ENCODE measurements at places on chromosomes 13 and 19. TPM values are rescaled to one million over a fixed set of nuclear protein-coding genes. Genes with fewer than 3 reads are reported as not detected.

DNA sequence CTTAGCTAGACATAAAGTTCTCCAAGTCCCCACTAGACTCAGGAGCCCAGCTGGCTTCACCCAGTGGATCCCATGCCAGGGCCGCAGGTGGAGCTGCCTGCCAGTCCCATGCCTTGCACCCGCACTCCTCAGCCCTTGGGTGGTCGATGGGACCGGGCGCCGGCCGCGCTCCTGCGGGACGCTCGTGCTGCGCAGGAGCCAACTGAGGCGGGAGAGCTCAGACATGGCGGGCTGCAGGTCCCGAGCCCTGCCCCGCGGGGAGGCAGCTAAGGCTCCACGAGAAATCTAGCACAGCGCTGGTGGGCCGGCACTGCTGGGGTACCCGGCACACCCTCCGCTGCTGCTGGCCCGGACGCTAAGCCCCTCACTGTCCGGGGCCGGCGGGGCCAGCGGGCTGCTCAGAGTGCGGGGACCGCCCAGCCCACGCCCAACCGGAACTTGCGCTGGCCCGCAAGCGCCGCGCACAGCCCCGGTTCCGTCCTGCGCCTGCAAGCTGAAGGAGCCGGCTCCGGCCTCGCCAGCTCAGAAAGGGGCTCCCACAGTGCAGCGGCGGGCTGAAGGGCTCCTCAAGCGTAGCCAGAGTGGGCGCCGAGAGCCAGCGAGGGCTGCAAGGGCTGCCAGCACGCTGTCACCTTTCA, 5.8 kb downstream of the PARP4 start:
- no peak for DNase-seq
- H3K27ac ChIP-seq, result no peak overlapping the region
- H3K27me3 ChIP-seq, result no peaks in the 10 kb centered on the region

- H3K27ac ChIP-seq, result no peak overlapping the region
- H3K4me3 ChIP-seq, result no peak overlapping the region
- H3K36me3 ChIP-seq, result peaks cover 84% of the 10 kb centered on the region
- H3K27me3 ChIP-seq, result no peaks in the 10 kb centered on the region
- DNase-seq, result no peak
Observed at GRCh38 chr19:39471756-39472536, 8.7 kb upstream of the TIMM50 start.

DNA sequence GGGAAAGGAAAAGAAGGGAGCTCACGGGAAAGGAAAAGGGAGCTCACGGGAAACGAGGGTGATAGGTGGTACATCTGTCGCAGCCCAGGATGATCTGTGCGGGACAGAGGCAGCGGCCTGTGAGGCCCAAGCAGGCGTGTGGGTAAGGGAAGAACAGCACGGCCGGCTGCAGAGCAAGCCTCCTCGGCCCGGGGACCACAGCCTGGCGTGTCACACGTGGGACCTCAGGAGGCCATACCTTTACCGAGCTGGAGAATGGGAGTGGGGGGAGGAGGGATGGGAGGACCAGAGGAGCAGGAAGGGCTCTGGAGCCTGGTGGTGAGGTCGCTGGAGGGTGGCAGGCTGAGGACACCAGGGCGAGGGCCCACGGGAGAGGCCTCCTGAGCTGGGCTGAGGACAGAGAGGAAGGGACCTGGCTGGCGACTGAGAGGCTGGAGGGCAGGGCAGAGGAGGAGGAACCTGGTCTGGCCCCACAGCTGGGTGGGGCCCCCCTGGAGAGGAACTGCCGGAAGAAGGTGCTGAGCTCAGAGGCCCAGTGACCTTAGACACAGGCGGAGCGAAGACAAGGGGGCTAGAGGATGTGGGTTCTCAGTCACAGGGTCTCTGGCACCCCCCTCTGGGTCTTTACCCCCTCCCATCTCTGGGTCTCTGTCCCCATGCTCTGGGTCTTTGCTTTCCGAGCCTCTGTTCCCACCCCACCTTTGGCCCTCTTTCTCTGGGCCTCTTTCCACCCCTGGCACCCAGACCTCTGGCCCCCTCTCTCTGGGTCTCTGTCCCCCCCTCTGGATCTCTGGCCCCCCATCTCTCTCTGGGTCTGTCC, 2.9 kb upstream of the FTL start:
- H3K27ac ChIP-seq, result peak overlapping the region; percentile 25
- H3K4me1 ChIP-seq, result peaks cover 48% of the 10 kb centered on the region
- DNase-seq, result no peak
- no peaks in the 10 kb centered on the region for H3K27me3 ChIP-seq

The ZNF221 gene
- 1.0 TPM for polyA plus RNA-seq

- no peak for DNase-seq
- no peaks in the 10 kb centered on the region for H3K27me3 ChIP-seq
- no peaks in the 10 kb centered on the region for H3K4me1 ChIP-seq
- H3K4me3 ChIP-seq, result no peak overlapping the region
Observed at GRCh38 chr13:102097708-102098107, 304.1 kb downstream of the FGF14 start.

GRCh38 chr13:106440866-106441265, 94.6 kb downstream of the EFNB2 start:
- H3K4me3 ChIP-seq, result no peak overlapping the region
- no peak for DNase-seq
- H3K27me3 ChIP-seq, result no peaks in the 10 kb centered on the region
- no peak overlapping the region for H3K27ac ChIP-seq
- H3K4me1 ChIP-seq, result no peaks in the 10 kb centered on the region

DNA sequence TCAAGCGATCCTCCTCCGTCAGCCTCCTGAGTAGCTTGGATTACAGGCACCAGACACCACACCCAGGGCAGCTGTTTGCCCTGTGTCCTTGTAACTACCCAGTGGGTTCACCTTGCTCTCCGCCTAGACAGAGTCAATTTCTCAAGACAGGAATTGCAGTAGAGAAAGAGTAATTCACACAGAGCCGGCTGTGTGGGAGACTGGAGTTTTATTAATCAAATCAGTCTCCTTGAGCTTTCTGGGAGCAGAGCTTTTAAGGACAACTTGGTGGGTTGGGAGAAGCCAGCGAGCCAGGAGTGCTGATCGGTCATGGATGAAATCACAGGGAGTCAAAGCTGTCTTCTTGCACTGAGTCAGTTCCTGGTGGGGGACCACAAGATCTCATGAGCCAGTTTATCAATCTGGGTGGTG, 20.6 kb upstream of the ADGRE1 start:
- no peak for DNase-seq
- H3K36me3 ChIP-seq, result no peaks in the 10 kb centered on the region
- H3K27me3 ChIP-seq, result no peaks in the 10 kb centered on the region
- peaks cover 18% of the 10 kb centered on the region for H3K4me1 ChIP-seq
- no peak overlapping the region for H3K4me3 ChIP-seq

GRCh38 chr13:49246850-49247642, 679 bp upstream of the CDADC1 start:
- no peak for DNase-seq
- H3K27me3 ChIP-seq, result no peaks in the 10 kb centered on the region
- H3K4me3 ChIP-seq, result peak overlapping the region; percentile 89

DNA sequence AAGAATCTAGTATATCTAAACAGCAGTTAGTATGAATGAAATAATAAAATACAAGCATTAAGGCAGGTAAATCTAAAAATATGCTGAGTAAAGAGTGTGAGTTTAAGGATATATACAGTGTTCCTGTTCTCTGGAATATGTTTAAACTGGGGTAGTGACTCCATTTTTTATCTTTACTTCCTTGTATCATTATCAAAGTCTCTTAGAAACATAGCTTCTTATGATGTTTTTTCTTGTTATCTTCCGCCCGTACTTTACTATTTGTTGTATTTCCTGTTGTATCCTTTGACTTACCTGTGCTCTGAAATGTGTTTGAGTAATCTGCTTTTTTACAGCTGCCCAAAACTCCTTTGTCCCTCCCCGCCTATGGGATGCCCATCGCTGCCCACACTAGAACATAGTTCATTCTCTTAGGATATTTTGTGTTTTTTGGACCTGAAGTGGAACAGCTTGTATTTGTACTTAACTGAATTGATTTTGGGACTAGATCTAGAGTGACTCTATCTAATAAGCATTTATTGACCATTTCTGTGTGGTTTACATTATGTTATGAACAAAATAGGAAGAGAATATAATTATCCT, 80.8 kb downstream of the PDS5B start:
- H3K36me3 ChIP-seq, result no peaks in the 10 kb centered on the region
- no peak overlapping the region for H3K4me3 ChIP-seq
- no peak for DNase-seq
- no peaks in the 10 kb centered on the region for H3K4me1 ChIP-seq
- H3K27ac ChIP-seq, result no peak overlapping the region

DNA sequence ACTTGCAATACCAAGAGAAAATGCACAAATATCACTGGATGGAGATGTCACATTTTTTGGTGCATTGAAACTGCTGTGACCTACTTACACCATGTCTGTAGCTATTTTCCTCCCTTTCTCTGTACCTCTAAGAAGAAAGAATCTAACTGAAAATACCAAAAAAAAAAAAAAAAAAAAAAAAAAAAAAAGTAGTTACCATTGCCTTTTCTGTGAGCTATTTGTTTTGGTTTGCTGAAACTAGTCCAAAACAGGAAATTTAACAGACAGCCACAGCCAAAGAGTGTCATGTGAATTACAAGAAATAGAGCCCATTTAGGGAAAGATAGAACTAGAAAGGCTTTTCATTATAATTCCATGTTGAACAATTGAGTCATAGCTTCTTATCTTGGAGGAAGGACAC, 37.3 kb downstream of the TNFSF13B start:
- no peak overlapping the region for H3K27ac ChIP-seq
- H3K4me1 ChIP-seq, result peaks cover 26% of the 10 kb centered on the region
- H3K36me3 ChIP-seq, result no peaks in the 10 kb centered on the region

- H3K27ac ChIP-seq, result no peak overlapping the region
- peaks cover 26% of the 10 kb centered on the region for H3K36me3 ChIP-seq
- no peak overlapping the region for H3K4me3 ChIP-seq
- no peaks in the 10 kb centered on the region for H3K27me3 ChIP-seq
Observed at GRCh38 chr13:113969311-113969972, 4.4 kb downstream of the C13orf46 start.

GRCh38 chr13:48160606-48161278, 65.8 kb upstream of the MED4 start:
- no peaks in the 10 kb centered on the region for H3K27me3 ChIP-seq
- H3K36me3 ChIP-seq, result no peaks in the 10 kb centered on the region
- H3K4me3 ChIP-seq, result no peak overlapping the region

The GPC5 gene
- polyA plus RNA-seq, result not detected

DNA sequence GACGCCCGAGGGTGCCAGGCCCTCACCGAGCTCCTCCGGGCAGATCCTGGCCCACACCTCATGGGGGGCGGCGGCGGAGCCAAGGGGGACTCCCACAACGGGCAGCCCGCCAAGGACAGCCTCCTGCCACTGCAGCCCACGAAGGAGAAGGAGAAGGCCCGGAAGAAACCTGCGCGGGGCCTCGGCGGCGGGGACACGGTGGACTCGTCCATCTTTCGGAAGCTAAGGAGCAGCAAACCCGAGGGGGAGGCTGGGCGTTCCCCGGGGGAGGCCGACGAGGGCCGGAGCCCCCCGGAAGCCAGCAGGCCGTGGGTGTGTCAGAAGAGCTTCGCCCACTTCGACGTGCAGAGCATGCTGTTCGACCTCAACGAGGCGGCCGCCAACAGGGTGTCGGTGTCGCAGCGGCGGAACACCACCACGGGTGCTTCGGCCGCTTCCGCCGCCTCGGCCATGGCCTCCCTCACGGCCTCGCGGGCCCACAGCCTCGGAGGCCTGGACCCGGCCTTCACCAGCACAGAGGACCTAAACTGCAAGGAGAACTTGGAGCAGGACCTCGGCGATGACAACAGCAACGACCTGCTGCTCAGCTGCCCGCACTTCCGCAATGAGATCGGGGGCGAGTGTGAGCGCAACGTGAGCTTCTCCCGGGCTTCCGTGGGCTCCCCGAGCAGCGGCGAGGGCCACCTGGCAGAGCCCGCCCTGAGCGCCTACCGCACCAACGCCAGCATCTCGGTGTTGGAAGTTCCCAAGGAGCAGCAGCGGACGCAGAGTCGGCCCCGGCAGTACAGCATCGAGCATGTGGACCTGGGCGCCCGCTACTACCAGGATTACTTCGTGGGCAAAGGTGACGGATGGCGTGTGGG, 141.5 kb downstream of the DPF1 start:
- no peak overlapping the region for H3K27ac ChIP-seq
- no peak overlapping the region for H3K4me3 ChIP-seq
- no peaks in the 10 kb centered on the region for H3K36me3 ChIP-seq
- H3K27me3 ChIP-seq, result no peaks in the 10 kb centered on the region
- no peaks in the 10 kb centered on the region for H3K4me1 ChIP-seq

- no peak for DNase-seq
- H3K4me1 ChIP-seq, result no peaks in the 10 kb centered on the region
- no peaks in the 10 kb centered on the region for H3K36me3 ChIP-seq
- H3K27me3 ChIP-seq, result no peaks in the 10 kb centered on the region
Observed at GRCh38 chr13:71056581-71056980, 810.4 kb downstream of the DACH1 start.

GRCh38 chr19:18220632-18221275, 5.5 kb downstream of the PDE4C start:
- H3K27me3 ChIP-seq, result peaks cover 12% of the 10 kb centered on the region
- H3K4me3 ChIP-seq, result no peak overlapping the region
- H3K4me1 ChIP-seq, result peaks cover 20% of the 10 kb centered on the region
- no peaks in the 10 kb centered on the region for H3K36me3 ChIP-seq

The KIR3DL1 gene
- 0.16 TPM for polyA plus RNA-seq

DNA sequence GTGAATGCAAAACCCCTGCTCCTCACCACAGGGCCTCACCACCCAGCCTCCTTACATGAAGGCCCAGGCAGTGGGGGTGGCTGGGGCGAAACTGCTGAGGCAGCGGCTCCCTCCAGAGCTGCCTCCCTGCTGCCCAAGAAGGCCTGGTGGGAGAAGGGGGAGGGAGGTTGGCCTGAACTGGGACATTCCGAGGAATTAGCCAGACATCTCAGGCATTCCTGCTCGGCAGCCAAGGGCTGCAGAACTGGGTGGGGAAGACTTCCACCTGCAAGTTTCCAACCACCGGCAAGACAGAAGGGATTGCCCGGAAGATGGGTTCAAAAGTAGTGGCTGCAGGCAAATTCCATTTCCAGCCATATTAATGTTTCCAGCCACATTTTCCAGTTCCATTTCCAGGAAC, 2.3 kb upstream of the PSPN start:
- peaks cover 26% of the 10 kb centered on the region for H3K36me3 ChIP-seq
- H3K27me3 ChIP-seq, result no peaks in the 10 kb centered on the region
- H3K4me1 ChIP-seq, result peaks cover 9% of the 10 kb centered on the region
- no peak overlapping the region for H3K4me3 ChIP-seq
- no peak overlapping the region for H3K27ac ChIP-seq

- DNase-seq, result no peak
- no peak overlapping the region for H3K4me3 ChIP-seq
- H3K36me3 ChIP-seq, result peaks cover 96% of the 10 kb centered on the region
- H3K27me3 ChIP-seq, result no peaks in the 10 kb centered on the region
- no peaks in the 10 kb centered on the region for H3K4me1 ChIP-seq
Observed at GRCh38 chr13:24292481-24292880, 16.9 kb upstream of the C1QTNF9 start.

DNA sequence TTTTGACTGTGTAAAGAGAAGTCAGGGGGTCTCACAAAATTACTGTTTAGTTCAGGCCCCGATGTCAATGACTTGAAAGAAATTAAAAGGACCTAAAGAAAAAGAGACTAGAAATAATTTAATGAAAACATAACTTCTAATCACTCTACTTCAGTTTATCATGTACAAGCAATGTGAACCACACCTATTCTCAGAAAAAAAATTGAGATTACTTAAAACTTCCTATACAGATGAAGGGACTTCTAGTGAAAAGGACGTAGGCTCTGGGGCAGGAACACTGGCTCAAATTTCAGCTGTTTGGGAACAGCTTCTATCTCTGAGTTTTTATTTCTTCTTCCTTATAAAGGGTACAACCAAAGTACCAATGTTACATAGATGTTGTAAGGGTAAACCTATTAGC, 38.0 kb downstream of the TPT1 start:
- H3K36me3 ChIP-seq, result no peaks in the 10 kb centered on the region
- H3K4me3 ChIP-seq, result no peak overlapping the region
- peaks cover 12% of the 10 kb centered on the region for H3K4me1 ChIP-seq
- DNase-seq, result no peak

- peaks cover 18% of the 10 kb centered on the region for H3K4me1 ChIP-seq
- H3K27me3 ChIP-seq, result no peaks in the 10 kb centered on the region
- no peak for DNase-seq
- peaks cover 16% of the 10 kb centered on the region for H3K36me3 ChIP-seq
Observed at GRCh38 chr19:17557466-17557865, 2.0 kb downstream of the COLGALT1 start.

The LSM7 gene
- 171 TPM for polyA plus RNA-seq
